ENCODE measurements at places on chromosomes 2 and 18. TPM values are rescaled to one million over a fixed set of nuclear protein-coding genes. Genes with fewer than 3 reads are reported as not detected.

Gene KCNK3
- not detected for polyA plus RNA-seq

Gene KHK
- 5.9 TPM for polyA plus RNA-seq

- peak overlapping the region; percentile 64 for H3K4me3 ChIP-seq
- H3K4me1 ChIP-seq, result peaks cover 8% of the 10 kb centered on the region
- no peaks in the 10 kb centered on the region for H3K36me3 ChIP-seq
- peaks cover 4% of the 10 kb centered on the region for H3K27me3 ChIP-seq
- peak; percentile 34 for DNase-seq
- no peak overlapping the region for H3K27ac ChIP-seq
Measured at GRCh38 chr2:42547014-42547413, 21.4 kb upstream of the MTA3 start.

DNA sequence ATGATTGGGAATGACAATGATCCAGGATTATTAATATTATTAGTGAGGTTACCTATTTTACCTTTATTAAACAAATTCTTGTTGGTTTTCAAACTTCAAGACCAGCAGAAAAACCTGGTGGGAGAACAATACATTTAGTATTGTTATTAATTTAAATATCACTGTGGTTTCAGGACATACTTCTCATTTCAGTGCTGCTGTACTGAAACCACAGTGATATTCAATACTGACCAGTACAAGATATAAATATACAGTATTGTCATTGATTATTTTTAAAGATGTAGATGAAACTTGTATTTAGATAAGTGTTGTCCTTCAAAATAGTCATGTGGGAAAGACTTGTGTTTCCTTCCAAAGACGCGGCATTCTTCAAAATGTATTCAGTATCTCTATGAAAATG is 1047.3 kb upstream of the CELF4 start:
- H3K4me1 ChIP-seq, result peaks cover 9% of the 10 kb centered on the region
- no peaks in the 10 kb centered on the region for H3K27me3 ChIP-seq
- H3K36me3 ChIP-seq, result no peaks in the 10 kb centered on the region
- DNase-seq, result no peak
- no peak overlapping the region for H3K4me3 ChIP-seq

Gene CRACDL
- polyA plus RNA-seq, result not detected

DNA sequence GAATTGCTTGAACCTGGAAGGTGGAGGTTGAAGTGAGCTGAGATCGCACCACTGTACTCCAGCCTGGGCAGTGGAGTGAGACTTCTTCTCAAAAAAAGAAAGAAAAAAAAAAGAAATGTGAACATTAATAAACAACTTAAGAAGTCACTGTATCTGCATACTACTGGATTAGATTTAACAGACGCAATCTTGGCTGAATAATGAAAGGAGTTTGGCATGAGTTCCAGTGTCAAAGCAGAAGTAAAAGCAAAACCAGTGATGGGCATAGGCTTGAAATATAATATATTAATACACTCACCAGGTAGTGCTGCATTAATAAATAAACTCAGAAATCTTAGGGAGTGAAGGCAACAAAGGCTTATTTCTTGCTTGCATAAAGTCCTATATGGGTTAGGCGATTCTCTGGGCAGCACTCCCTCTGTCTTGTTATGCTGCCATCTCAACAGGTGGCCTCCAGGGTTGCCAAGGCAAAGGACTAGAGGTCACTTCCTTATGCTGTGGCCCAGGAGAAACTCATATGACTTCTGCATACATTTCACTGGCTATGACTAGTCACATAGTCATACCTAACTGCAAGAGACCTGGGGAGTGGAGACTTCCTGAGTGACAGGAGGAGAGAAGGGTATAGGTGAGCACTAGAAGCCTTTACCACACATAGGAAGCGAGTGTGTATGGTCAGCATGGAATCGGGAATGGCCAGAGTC is 296.2 kb upstream of the SPRED2 start:
- H3K27ac ChIP-seq, result no peak overlapping the region
- H3K27me3 ChIP-seq, result peaks cover 29% of the 10 kb centered on the region
- no peaks in the 10 kb centered on the region for H3K36me3 ChIP-seq
- no peak overlapping the region for H3K4me3 ChIP-seq
- no peaks in the 10 kb centered on the region for H3K4me1 ChIP-seq
- DNase-seq, result no peak

Gene ASB18
- not detected for polyA plus RNA-seq

- H3K27ac ChIP-seq, result no peak overlapping the region
- H3K27me3 ChIP-seq, result peaks cover 1% of the 10 kb centered on the region
- H3K4me3 ChIP-seq, result no peak overlapping the region
Measured at GRCh38 chr2:112679484-112679883, 33.7 kb downstream of the SLC20A1 start.

Gene NMS
- polyA plus RNA-seq, result not detected
